ENCODE measurements at places on chromosomes 11 and 22. TPM values are rescaled to one million over a fixed set of nuclear protein-coding genes. Genes with fewer than 3 reads are reported as not detected.

- no peak for DNase-seq
Measured at GRCh38 chr11:73411031-73411430, 34.8 kb downstream of the RELT start.

- DNase-seq: no peak
Measured at GRCh38 chr11:70883973-70884623, 368.3 kb downstream of the SHANK2 start.

- DNase-seq: no peak
Measured at GRCh38 chr22:24965822-24966626, 13.5 kb downstream of the KIAA1671 start.

Gene RASSF10
- not detected for total RNA-seq

Gene ANGPTL5
- total RNA-seq: not detected

Gene MMP3
- not detected for total RNA-seq
